ENCODE measurements at places on chromosomes 6 and 20. TPM values are rescaled to one million over a fixed set of nuclear protein-coding genes. Genes with fewer than 3 reads are reported as not detected.

DNA sequence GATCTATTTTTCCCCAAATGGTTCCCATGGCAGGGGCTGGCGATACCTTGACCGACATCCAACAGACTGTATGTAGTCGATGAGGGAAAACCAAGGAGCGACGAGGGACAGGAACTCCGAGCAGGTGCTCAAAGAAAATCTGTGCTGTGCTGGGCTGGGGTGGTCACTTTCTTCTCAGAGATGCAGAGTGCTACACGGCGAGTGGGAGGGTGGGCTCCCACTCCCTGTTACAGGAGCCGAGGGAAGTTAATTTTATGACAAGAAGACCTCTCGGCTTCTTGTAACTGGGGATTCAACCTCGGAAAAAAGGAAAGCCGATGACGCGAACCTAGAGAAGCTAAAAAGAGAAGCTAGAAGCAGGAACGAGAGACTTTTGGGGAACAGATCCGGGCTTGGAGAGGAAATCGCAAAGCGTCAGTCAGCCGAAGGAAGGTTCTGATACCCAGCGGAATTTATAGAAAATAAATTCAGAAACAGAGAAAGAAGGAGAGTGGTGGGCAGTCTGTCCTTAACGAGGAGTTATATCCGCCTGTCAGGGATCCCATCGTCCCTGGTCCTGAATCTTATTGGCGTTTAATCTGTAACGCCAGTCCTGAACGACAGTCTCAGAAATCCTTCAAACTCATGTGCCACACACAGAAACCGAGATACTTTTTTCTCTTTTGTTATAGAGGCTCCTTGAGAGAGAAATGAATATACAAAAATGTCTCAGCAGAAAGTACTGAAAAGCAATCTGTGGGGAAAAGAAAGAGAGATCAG lies 84.6 kb upstream of the ZNF322 start:
- no peak for DNase-seq

DNA sequence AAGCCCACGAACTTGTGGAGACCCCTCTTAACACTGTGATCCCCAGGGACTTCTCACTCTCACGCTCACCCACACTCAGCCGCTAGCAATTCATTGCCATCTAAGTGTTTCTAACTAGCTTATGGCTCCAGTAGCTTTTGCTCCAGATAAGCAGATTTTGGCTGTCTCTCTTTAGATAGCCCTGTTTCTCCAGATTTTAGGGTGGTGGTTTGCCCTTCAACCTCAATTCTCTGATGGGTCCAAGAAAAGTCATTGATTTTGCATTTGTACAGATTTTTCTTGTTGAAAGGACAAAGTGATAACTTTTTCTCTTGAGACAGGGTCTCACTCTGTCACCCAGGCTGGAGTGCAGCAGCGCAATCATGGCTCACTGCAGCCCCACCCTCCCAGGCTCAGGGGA lies 41.2 kb downstream of the NR2E1 start:
- no peak for DNase-seq

GRCh38 chr6:118501765-118502164 lies 46.3 kb upstream of the PLN start:
- no peak for DNase-seq

- no peak for DNase-seq
Observed at GRCh38 chr6:92174398-92175073, 1244.8 kb downstream of the EPHA7 start.

DNA sequence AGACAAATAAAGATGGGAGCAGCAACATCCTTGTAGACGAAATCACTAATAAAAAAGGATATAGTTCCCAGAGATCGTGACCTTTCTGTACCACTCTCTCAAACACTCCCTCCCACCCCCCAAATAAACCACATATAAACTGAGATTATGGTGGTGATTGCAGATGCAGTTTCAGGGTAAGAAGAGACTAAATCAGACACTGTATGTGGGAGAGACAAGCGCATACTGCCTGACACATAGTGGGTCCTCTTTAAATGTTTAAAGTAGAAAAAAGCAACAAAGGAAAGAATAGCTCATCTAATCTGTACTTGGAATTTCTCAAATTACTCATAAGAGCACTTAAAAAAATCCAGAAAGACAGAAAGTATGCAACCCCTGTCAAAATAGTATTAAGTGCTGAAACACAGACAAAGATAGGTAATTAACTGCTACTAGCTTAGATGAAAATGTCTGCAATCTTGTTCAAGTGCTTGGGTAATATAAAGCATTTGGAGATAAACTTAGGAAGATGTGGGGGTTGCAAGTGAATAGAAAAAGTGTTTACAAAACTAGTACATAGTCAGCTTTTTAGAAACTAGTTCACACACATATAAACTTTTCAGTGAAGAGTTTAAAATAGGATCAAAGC lies 151.6 kb downstream of the BACH2 start:
- DNase-seq: no peak

DNA sequence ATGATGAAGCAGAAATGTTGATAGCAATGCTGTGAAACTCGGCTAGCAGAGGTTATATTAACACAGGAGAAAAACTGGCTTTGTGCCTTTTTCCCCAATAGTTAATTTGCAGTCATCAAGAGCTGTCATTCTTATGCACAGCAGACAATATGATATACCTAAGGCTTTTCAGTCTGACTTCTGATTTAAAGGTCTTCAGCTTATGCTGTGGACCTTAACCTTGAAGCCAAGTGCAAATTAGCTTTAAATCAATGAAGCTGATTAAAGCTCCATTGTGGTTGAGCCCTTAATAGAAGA lies 171.6 kb upstream of the ID4 start:
- DNase-seq: no peak

Gene BICRAL
- 3.4 TPM for polyA plus RNA-seq

DNA sequence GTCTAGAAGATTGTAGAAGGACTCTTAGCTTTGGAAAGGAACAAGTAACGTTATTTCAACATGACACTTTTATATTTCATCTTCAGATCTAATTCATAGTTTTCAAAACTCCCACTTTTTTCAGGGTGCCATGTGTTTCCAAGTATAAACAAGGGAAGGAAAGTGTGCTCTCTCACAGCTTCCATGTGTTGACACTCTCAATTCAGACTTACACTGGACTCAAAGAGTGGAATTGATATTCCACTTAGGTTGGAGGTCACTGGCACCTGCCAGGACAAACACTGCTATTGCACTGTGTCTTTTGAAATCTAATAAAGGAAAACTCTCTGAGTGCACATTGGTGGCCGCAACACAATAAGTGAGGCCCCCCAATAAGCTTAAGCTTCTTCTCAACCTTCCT lies 22.5 kb upstream of the SAMD3 start:
- no peak for DNase-seq

Gene MCHR2
- not detected for polyA plus RNA-seq

DNA sequence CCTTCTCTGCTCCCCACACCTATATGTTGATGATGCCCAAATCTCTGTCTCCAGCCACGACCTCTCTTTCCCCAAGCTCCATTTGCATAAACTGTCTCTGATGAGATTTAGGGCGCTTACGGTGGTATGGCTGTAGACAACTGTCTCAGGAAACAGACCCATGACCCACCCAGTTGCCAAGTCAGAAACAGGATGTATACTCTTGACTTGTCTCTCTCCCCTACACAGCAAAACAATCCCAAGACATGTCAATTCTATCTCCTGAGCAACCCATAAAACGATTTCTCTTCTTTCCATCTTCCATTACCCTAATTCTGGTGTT lies 13.9 kb downstream of the GNL1 start:
- DNase-seq: no peak

GRCh38 chr6:16635810-16636602 lies 125.3 kb downstream of the ATXN1 start:
- no peak for DNase-seq

Gene COL10A1
- 0.02 TPM for polyA plus RNA-seq

- no peak for DNase-seq
Observed at GRCh38 chr20:11702721-11703518, 214.8 kb upstream of the BTBD3 start.

Gene CCDC167
- 64.8 TPM for polyA plus RNA-seq

Gene NAA20
- polyA plus RNA-seq: 68.4 TPM

Gene TUBB2A
- 4.8 TPM for polyA plus RNA-seq

- DNase-seq: no peak
Observed at GRCh38 chr6:14707971-14708465, 537.9 kb upstream of the JARID2 start.

DNA sequence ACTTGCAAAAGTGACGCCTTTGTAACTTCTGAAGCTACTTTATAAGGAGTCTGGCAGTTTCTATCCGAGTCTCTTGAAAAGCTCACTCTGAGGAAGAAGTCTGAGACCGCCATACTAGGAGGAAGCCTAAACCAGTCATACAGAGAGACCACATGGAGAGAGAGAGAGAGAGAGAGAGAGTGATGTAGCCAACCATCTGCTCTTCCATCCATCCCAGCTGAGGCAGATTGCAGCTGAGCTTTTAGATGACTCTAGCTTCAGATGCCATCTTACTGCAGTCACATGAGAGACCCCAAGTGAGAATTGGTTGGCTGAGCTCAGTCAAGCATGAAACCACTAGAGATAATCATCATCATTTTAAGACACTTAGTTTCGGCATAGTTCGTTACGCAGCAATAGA lies 15.0 kb upstream of the DTNBP1 start:
- no peak for DNase-seq

DNA sequence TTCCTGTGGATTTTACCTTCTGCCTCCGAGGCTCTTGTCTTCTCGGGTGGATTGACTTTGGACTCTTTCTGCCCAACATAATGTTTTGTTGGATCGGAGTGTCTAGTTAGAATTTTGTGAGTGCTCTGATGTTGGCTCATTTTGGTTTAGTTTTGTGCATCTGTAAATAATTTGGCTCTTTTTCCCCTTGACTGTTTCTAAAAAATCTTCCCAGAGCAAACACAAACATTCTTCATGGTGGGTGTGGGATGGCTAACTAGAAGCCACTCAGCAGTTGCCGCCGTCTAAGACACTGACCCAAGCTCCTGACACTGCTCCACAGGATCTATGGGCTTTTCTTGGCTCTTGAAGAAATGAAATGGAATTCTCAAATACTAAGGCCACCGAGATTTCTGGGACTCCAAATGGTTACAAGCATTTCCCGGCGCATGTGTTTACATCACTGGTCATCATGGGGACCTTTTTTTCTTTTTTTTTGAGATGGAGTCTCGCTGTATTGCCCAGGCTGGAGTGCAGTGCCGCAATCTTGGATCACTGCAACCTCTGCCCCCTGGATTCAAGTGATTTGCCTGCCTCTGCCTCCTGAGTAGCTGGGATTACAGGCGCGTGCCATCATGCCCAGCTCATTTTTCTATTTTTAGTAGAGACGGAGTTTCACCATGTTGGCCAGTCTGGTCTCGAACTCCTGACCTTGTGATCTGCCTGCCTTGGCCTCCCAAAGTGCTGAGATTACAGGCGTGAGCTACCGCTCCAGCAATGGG lies 92.0 kb upstream of the FRMD1 start:
- no peak for DNase-seq

GRCh38 chr6:13351271-13351670 lies 22.9 kb upstream of the TBC1D7 start:
- DNase-seq: no peak

Measured in spleen (tissue), 13 donors.